GM18507 (cell line): ENCODE measurements at places on chromosomes 12 and 14.

DNA sequence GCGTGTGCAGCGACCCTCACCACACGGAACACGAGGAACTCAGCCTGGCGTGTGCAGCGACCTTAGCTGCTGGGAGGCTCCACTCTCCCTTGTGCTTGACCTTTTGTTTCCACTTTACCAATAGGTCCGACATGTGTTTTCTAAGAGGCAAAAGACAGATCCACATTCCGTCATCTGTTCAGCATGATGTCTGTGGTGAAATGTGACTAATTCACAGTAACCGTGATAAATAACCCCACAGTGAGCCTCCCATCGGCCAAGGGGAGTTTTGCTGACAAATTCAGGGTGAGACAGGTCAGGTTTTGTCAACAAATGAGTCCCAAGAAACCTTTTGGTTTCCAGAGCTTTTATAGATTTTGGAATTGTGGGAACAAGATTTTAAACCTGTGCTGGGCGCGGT lies 55.9 kb downstream of the MOK start:
- DNase-seq = no peak

GRCh38 chr12:39972119-39972518 lies 133.8 kb downstream of the SLC2A13 start:
- DNase-seq = no peak

GRCh38 chr14:60324837-60325236 lies 75.8 kb downstream of the PPM1A start:
- no peak for DNase-seq

- no peak for DNase-seq
Measured at GRCh38 chr14:91311284-91311662, 66.8 kb upstream of the GPR68 start.

DNA sequence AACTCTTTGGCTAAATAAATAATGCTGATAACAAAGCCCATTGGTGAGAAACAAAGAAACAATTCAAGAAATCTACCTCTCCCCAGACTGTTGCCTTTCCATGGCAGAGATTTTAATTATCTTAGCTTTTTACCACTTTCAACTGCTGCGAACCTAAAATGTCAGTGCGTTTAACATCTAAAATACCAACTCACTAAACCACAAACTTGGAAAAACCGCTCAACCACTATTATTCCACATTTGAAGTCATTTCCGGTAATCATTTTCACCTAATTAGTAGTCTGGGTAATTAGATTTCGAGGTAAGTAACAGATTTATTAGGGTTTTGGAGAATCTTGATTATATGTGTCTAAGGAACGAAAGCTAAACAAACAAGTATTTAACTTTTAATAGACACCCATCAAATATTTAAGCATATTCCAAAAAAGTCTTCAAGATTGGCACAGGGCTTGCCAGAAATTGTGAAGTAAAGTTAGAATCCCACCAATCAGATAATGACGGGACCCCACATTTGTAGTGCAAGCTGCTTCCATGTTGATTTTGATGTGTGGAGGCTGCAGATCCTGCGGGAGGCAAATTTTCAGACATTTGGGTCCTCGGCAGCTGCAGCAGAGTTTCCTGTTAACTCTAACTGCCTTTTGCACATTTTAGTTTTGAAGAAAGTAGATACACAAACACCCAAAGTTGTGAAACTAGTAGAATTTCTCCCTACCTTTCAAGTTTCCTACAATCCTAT lies 4.1 kb downstream of the OTX2 start:
- DNase-seq = no peak

DNA sequence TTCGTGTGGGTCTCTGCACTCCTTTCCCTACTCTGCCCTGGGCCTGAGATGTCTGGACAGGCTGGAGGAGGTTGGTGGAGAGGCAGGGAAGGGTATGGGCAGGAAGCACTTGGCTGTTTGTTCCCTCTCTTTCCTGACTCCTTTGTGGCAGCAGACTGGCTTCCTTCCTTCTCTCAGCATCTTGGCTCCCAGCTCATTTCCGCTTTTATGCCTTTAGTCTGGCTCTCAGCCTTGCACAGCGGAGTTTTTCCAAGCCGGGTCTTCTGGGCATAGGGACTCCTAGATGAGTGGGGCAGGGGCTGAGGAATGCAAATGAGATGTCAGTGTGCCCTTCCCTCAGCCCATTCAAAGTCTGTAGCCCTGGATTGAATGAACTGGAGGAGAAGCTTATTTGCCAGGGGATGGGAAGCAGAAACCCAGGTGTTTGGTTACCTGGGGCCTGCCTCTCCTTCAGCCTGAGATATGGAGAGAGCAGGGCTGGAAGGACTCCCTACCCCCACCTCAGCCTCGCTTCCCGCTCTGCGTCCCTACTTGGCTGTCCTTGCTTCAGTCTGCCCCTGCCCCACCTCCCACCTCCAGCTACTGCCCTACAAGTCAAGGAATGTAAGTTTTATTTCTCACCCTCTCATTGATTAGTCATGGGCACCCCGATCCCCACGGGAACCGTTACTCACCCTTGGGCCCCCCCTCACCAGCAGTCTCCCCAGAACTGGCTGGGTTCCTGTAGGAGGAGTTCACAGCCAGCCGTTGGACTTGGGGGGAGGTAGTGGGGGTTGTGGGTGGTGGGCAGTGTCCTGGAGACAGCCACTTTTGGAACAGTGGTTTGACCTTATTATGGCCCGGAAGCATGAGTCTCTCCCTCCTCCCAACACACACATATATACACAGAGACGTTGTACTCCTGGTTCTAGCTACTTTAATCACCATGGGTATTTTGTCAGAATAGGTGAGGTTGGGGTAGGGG lies 9.3 kb upstream of the ITGA5 start:
- no peak for DNase-seq

DNA sequence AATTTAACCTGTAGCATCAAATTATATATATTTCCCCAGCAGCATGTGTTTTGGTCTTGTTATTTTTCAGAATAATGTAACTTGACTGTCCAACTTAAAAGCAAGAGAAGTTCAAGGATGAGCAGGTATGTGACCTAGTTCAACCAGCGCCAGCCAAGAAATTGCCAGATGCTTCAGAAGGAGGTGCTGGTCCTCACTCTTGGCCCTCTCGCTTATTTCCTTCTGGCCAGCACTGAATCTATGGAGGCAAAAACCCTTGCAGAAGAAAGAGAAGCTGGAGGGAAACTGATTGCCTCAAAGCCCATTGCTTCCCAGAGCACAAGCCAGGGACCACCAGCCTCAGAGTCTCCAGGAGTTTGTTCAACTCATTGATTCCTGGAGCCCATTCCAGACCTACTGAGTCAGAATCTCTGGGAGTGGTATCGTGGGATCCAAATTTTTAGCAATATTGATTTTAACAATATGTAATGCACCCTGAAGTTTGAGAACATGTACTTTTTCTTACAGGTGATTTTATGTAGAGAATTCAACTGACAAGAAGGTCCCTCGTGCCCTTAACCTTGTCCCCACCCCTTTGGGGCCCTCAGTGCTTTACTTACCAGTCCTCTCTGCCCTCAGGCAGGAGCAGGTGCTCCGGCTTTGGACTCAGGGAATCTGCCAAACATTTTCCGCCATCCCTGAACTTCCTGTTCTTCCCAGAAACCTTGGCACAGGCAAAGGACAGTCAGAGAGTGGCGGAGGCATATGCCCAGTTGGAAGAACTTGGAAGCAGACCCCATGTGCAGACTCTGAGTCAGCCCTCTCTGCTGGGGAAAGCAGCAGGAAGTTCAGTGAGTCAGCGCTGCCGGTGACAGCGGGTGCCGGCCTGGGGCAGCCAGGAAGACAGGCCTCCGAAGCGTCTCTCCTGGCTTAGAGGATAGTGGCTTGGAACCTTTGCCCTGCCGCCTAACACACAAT lies 10.4 kb downstream of the BEST3 start:
- no peak for DNase-seq

DNA sequence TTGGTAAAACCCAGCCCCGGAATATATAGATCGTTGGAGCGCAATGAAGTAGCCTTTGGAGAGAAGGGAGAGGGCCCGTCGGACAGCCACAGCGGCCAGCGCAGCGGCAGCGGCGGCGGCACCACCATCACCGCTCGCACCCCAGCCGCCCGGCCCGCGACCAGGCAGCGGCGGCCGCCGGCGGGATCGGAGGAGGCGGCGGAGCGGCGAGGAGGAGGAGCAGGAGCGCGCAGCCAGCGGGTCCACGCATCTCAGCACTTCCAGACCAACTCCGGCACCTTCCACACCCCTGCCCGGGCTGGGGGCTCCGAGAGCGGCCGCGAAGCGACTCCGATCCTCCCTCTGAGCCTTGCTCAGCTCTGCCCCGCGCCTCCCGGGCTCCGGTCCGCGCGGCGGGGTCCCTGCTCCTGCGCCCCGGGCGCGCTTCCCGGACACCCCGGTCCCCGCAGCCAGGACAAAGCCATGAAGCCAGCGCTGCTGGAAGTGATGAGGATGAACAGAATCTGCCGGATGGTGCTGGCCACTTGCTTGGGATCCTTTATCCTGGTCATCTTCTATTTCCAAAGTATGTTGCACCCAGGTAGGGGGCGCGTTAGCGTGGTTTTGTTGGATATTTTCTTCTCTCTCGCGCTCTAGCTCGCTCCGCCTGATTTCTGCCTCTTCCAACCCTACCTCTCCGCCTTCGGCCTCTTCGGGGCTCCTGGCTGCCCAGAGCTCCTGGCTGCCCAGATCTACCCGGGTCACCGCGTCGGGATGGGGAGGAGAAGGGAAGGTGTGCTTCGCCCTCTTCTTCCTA lies 400 bp downstream of the CHST11 start:
- no peak for DNase-seq

- no peak for DNase-seq
Measured at GRCh38 chr14:75310295-75311111, 31.9 kb downstream of the FOS start.

DNA sequence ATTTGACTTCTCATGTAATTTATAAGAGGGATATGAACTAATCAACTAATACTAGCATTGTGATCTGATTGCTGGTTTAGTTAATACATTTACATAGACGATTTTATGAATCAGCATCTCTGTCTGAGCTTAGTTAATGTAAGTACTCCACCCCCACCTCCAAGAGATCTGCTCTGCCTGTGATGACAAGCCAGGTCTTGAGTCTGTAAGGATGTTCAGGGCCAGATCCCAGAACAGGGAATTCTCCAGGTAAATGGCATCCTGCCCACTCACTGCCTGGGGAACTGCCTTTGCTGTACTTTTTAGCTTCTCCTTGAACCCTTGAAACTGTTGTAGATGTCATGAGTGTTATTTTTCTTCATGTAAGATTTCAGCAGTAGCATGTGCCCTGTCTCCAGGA lies 289.8 kb downstream of the RGS6 start:
- no peak for DNase-seq

DNA sequence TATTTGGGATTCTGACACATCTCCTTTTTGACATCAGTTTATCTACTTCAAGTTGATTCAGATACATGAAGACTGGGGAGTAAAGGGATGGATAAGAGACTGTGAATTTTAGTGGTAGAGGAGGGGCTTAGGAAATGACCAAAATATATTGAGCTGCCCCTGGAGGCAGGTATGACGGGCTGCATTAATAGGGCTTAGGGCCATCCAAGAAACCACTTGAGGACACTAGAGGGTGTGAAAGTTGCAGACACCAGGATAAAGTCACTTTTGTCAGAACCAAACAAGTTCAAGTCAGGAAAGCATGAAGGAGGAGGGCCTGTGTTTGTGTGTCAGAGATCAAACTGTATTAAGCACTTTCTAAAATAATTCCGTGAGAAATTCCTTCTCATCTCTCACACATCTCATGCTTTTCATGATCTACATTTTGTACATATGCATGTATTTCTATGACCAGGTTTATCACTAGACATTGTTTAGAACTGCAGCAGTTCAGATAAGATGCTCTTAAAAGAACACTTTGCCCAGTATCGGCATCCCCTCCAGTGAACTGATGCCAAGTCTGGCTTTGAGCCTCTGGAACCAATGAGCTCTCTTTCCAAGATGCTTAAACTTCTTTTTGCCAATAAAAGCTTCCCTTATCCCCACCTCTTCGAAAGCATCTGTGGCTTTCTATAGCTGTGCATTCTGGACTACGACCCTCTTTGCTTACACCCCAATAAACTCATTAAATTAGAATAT lies 136.9 kb downstream of the SLC38A1 start:
- DNase-seq = no peak

- no peak for DNase-seq
Measured at GRCh38 chr12:19957308-19958125, 410.8 kb upstream of the PDE3A start.

DNA sequence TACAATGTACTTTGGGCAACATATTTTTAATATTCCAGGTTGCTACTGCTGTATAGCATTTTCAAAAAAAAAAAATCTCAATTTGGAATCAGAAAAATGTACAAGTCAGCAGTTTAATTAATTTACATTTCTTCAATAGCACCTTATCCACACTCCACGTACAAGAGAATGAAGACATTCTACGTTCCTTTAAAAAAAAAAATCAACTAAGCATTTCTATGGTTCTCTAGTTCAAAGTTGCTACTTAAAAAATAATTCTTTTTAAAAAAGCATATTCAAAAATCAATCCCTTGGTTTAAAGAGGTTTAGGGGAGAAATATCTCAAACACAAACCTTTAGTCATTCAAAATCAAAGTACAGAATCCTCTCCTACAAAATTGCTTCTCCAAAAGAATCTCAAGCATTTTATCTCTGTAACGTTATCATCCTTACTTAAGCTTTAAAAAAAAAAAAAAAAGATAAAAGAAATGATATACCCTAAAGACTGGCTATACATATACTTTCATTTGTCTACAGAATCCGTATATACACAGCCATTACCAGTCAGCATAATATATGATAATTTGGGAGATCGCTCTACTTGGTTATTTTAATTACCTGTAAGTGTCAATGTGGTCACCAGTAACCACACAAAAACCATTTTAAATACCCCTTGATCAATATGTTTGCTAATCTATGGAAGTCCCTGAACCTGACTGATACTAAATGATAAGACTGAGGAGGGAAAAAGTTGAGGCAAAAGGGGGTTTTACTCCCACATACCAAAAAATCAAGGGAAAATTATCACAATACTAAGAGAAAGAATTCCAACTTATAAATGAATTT lies 2.7 kb downstream of the MED13L start:
- DNase-seq = no peak

DNA sequence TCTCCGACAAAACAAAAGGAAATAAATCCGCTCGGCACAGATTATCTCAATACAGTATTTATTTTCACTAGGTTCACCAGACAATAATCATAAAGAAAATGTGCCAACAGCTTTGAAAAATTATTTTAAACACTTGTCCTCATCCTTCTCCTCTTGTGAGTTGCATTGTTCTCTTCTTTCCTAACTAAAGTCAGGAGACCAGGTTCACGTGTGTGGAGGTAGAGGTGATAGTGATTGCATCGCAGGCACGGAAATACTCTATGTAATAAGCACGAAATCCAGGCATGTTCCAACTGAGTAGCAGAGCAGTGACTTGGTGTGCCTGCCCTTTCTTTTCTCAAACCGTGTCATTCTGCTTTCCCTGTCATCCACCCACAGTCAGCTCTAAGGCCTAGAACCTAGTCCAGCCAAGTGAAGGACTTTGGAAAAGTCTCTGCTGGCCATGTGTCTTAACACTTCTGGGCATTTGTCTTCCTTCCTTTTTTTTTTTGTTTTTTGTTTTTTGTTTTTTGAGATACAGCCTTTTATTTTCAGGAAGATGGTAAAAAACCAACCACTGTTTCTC lies 939 bp upstream of the SEL1L start:
- DNase-seq = no peak

- no peak for DNase-seq
Measured at GRCh38 chr12:39102474-39103209, 197.3 kb upstream of the CPNE8 start.

GRCh38 chr14:82642425-82642824 lies 1108.8 kb upstream of the SEL1L start:
- DNase-seq = no peak
